CD4-positive, alpha-beta T cell (primary cell): ENCODE measurements at places on chromosomes 6 and 20.

DNA sequence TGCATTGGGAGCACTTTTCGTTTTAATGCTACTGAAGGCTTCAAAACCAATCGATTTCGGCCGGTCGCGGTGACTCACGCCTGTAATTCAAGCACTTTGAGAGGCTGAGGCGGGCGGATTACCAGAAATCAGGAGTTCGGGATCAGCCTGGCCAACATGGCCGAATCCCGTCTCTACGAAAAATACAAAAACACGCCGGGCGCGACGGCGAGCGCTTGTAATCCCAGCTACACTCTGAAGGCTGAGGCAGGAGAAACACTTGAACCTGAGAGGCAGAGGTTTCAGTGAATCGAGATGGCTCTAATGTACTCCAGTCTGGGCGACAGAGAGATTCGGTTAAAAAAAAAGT lies 58.4 kb downstream of the TRIM38 start:
- peak; percentile 74 for DNase-seq

DNA sequence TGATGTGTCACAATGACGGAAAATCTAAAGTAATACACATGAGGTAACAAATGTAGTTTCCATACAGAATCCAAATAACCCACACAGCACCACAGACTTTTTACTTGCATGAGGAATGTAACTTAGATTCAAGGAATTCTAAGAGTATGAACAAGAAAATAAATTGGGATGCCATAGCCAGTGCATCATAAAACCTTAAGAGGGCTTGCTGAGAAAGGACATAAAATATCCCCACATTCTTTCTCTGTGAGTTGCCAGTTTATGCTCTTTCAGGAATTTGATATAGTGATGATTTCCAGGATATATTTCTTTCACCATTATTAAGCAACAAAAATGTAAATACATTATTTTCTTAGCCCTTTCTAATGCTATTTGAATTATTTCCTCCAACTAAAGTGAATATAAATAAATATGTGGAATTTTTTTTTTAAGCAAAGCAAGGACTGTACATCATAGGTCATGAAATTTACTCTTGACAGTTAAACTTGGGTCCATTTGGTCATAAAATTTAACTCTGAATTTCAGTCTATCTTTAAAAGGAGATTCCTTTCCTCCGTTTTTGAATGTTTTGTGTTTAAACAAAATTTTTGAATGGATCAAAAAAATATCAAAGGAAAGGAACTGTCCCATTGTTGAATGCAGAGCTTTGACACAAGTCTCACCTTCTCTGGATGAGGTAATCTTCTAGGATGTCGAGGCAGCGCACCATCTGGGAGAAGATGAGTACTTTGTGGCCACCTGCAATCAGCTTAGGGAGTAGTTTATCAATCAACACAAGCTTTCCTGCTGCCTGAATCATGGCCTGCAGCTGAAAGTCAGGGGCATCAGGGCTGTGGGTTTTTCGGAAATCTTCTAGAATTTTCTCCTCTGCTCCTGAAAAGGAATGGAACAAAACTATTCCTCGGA lies 116.3 kb upstream of the EMILIN3 start:
- DNase-seq = no peak

DNA sequence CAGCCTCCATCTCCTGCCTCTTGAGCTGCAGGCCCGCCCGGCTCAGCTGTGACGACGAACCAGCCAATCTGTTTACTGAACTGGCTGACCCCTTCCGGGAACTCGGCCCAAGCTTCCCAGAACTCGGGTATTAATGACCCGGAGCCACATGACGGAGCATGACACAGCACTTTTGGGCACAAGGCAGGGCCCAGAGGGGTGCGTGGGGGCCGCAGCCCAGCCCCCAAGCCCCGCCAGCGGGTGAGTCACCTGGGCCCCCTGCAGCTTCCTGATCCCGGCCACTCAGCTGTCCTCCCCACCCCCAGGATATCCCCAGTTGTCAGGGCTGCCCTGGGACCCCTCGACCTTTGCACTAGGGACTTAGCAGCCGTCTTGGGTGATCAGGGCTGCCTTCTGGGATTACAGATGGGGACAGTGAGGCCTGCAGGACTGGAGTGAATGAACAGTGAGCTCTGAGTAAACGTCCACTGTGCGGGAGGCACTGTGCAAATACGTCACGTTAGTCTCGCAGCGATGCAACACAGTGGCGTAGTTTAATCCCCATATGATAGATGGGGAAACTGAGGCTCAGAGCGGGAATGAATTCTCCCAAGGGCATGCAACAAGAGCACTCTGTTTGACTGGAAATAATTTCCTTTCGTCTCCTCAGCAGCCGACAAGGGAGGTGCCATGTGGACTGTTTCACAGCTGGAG lies 102.1 kb downstream of the CEBPB start:
- DNase-seq = no peak

DNA sequence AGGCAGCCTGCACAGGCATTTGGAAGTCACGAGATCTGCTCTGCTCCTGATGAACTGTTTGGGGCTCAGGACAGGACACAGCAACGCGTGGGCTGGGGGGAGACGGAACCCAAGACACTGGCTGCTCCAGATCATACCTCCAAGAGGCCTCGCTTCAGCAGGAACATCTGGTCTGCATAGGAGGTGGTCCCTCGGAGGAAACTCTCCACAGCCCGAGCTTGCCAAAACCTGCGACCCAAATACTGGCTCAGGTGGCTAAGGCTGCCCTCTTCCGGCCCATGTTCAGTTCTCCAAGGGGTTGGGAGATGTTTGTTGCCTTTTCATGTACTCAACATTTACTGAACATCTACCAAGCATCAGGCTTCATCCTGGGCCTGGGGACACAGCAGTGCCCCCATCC lies 51.7 kb downstream of the MYH7B start:
- no peak for DNase-seq

DNA sequence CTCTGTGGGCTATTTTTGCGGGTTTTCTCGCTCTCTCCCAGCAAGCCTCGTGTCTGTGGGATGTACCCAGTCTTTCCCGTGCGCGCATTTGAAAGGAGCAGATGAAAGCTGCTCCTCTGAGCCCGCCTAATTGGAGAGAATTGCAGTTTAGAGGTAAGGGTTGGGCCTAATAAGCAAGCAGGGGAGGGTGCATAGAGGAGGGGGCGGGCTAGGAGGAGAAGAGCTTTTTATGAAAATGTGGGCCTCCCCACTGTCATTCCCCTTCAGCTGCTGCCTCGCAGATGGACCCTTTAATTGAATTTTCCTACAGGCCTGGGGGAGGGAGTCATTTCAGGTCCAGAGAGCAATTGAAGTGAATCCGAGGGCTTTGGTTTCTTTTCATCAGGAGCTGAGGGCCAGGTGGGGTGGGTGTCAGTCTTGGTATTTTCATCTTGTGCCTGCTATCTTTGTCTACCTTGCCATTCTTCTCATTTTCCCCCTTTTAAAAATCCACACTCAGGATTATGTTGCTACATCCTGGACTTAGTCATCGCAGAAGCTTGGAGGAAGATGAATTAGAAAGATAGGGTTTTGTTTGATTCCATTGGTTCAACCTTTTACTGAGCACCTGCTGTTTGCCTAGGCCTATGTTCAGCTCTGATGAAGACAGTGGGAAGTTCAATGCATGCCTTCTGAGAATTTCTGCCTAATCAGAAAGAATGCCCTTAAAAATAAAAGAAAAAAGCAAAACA lies 423.4 kb downstream of the CD83 start:
- DNase-seq = no peak

DNA sequence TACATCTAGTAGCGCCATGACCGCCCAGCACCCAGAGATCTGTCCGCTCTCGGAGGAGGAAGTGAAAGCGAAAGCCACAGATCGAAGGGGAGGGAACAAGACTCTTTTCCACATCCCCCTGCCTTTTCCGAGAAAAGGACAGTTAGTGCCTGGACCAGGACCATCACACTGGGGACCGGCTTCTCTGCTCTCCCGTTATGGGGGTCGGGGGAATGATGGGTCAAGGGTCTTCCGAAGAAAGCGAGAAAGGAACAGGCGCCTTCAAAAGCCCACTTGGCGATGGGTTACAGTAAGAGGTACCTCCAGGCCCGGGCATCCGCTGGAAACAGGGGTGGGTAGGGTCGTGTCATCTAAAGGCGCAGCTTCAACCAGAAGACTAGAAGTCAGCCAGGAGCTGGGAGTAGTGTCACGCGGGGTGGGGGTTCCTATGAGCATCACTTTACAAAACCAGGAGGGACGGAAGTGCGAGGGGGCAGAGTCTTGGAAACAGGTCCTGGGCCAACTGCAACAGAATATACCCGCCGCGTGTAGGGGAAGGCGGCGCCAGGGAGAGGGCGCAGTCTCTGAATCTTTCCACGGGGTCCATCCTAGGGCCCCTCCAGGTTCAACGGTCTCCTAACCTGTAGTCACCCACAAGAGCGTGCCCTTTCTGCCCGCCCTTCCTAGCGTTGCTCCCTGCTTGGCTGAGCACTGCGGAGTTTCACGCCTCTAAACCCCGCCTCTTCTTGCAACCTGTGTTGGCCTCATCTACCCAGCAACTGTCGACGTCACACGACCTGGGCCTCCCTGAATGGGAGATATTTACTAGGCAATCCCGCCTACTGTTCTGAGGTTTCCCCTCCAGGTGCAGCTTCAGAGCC lies at the start of gene PSMB8:
Gene PSMB8 (minus strand): TSS at position 69 of the 860 bp plus-strand sequence. CDS start 51 bp downstream, at position 18.
- DNase-seq = peak; percentile 98

DNA sequence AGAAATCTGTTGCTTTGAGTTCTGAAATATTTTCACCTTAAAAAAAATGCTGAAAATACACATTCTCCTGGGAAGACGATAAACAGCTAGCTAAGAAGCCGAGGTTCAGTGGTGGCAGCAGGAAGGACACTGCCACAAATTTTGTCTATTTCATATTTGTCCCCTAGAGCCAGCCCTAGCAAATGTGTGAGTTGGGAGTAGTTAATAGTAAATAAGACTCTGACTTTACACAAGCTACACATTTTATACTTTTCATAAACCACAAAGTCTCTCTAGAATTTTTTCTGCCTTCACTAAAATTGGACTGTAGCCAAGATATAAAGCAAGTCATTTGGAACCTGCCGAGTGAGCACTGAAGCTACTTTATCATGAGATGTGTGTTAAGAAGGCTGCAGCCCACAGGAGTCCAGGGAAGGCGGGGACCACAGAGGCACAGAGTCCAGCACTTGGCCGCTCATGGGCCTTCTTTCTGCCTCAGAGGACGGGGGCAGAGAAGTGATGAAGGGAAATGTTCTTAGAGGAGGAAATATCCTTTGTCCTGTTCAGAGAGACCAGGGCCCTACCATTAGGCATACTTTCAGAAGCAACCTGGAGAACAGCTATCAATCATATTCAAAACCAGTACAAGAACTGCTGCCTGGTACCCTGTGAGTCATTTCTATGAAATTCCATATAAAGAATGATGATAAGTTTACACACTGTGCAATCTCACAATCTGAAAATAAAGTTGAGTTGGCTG lies 241.7 kb upstream of the TAB2 start:
- DNase-seq = no peak

DNA sequence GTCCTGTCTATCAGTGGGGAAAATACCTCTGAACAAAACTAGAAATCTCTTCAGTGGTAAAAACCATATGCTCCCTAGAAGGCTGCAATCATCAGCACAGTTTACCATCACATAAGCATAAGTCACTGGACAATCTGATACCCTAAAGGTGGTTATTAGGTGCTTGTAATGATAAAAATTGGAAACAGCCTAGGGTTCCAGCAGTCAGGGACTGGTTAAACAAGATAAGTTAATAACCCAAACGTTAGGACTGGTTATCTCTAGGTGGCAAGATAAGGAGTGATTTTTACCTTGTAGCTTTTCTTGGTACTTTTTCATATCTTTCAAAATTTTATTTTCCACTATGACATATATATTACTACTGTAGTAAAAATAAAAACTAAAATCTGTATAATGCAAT lies 11.0 kb downstream of the ECI2 start:
- no peak for DNase-seq

GRCh38 chr6:123323452-123324329 lies 313.1 kb downstream of the TRDN start:
- DNase-seq = no peak

GRCh38 chr6:117451671-117452070 lies 25.9 kb upstream of the ROS1 start:
- no peak for DNase-seq

DNA sequence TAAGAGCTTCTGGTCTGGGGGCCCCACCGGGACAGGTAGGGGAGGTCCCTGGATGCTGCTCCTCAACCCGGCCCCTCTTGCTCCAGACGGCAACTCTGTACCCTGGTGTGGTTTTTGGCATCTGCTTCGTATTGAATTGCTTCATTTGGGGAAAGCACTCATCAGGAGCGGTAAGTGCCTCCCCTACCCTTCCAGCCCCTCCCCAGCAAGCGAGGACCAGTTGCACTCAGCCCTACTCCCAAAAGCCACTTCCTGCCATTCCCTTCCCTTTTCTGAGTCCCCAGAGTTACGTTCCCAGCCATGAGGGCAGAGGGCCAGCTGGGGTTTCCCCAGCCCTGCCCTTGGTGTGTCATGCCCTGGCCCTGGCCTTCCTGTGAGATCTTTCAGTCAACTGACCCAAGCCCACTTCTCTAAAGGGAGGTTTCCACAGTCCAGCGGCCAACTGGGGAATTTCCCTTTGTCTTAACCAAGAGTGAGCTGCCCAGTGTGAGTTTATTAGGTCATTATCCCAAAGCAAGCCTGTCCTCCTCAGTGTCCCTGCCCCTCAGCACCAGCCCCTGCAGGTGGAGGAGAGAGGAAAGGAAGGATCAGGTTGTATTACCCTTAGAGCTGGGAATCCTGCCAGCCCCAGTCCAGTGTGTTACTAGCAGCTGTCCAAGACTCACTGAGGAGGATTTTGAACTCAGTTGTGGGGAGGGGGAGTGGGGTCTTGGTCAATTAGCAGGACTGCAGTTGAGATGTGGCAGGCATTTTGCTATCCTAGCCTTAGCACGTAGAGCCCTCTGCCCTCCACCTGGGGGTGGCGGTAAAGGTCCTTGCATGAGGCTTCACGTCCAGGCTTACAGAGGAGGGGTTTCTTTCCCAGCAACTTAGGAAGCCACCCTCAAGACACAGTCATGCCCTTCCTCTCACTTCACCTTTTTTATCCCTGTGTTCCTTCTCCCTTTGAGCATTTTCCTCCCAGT lies 45.8 kb downstream of the TM9SF4 start:
- DNase-seq = peak; percentile 80
